ENCODE measurements at places on chromosomes 3 and 15. TPM values are rescaled to one million over a fixed set of nuclear protein-coding genes. Genes with fewer than 3 reads are reported as not detected.

The ATP13A5 gene
- not detected for total RNA-seq

The KLHL25 gene
- total RNA-seq, result 16.2 TPM

The CCNB2 gene
- 15.1 TPM for total RNA-seq

The RAB5A gene
- total RNA-seq, result 72.7 TPM

The LYZL4 gene
- not detected for total RNA-seq

The CCDC54 gene
- not detected for total RNA-seq
